ENCODE measurements at places on chromosomes 4 and X.
A peak's percentile ranks its signal among the peaks of the same experiment; 100 is the strongest.

DNA sequence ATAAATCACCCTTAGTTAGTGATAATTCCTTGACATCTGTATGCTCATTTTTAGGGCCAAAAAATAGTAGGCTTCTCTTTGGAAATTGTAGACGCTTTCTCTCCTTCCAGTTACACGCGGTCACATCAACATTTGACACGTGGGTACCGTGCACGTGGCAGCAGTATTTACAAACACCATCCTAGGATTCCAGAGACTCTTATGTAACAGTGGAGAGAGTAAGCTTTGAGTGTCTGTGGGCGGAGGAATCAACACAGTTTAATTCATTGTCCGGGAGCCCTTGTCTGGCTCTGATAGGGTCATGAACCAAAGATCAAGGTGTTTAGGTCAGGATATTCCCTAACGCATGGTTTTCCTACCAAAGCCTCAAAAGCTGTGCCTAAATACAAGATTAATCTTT, 12.2 kb downstream of the TET2 start:
- DNase-seq: no peak

DNA sequence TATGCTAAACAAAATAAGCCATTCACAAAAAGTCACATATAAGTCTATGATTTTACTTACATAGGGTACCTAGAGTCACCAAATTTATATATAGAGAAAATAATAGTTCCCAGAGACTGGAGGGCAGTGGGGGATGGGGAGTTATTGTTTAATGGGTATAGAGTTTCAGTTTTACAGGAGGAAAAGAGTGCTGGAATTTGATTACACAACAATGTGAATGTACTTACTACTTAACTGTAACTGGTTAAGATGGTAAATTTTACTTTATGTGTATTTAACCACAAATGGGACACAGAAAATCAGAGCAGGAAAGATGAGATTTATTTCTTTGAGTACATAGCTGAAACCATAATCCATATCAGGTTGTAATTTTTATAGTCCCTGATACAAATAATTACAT, 144.4 kb downstream of the TMA16 start:
- no peak for DNase-seq

DNA sequence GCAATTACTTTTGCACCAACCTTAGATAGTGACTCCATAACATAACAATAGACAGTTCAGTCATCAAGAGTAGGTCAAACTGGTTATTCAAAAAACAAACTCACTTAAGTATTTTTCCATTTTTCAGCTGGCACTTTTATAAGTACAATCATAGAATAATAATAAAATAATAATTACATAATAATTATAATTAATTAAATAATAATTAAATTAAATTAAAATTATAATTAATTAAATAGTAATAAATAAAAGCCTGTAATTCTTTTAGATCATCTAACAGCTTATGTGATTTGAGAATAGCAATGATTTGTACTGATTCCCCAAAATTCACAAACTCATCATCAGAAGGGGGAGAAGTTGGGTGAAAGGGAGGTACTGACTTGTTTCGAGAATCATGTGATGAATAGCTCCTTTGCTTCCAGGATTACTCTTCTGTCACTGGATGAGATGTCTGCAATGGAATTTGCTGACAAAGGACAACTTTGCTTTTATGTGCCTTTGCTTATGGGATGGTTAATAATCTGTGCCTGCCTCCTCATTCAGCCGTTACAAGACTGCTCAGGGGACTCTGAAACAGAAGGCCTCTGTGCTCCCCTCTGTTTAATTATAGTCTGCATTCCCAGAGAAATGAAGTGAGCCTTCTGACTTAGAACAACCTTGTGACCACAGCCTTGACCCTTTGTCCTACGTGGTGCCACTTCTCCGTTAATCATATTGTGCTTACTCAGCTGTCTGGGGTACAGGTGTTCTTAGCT, 104.8 kb upstream of the ENPEP start:
- no peak for DNase-seq

GRCh38 chrX:72046447-72046846, 85.3 kb downstream of the RTL5 start:
- DNase-seq: no peak

DNA sequence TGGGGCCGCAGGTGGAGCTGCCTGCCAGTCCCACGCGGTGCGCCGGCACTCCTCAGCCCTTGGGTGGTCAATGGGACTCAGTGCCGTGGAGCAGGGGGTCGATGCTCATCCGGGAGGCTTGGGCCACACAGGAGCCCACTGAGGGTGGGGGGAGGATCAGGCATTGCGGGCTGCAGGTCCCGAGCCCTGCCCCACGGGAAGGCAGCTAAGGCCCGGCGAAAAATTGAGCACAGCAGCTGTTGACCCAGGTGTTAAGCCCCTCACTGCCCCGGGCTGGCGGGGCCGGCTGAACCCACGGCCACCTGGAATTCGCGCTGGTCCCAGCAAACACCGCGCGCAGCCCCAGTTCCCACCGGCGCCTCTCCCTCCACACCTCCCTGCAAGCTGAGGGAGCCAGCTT, 26.1 kb downstream of the VCX2 start:
- DNase-seq: no peak

DNA sequence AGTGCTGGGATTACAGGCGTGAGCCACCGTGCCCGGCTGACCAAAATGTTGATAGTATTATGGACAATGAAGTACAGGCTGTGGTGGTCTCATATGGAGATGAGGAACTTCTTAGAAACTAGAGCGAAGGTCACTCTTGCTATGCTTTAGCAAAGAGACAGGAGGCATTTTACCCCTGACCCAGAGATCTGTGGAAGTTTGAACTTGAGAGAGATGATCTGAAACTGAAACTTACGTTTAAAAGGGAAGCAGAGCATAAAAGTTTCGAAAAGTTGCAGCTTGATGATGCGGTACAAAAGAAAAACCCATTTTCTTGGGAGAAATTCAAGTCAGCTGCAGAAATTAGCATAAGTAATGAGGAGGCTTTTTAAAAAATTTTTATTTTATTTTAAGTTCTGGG, 8.5 kb upstream of the CTAG2 start:
- DNase-seq: no peak

- no peak for DNase-seq
Observed at GRCh38 chr4:68385267-68385666, 35.4 kb upstream of the YTHDC1 start.

- no peak for DNase-seq
Observed at GRCh38 chr4:14924812-14925344, 77.4 kb upstream of the CPEB2 start.

DNA sequence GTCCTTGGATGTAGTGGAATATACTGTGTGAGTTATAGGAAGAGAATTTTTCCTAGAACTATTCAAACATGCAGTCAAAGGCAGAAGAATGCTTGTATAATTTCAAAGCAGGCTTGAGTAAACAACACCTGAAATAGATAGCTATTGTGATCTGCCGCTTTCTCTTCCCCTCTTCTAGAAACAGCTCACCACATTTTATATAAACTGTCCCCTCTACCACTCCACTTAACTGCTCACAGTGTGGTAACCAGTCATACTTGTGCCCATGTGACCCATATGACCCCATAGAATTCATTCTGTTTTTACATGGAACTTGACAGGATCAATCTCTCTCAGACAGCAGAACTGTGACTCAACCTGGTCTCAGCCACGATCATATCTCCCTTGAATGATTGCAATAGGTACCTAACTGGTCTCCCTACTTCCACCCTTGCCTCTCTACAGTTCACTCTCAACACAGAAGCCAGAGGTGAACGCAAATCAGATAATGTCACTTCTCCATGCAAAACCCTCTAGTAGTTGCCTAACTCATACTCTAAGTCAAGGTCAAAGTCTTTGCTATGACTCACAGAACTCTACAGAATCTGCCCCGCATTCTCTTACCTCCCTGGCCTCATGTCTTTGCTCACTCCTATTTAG, 85.6 kb upstream of the EFHC2 start:
- DNase-seq: no peak

DNA sequence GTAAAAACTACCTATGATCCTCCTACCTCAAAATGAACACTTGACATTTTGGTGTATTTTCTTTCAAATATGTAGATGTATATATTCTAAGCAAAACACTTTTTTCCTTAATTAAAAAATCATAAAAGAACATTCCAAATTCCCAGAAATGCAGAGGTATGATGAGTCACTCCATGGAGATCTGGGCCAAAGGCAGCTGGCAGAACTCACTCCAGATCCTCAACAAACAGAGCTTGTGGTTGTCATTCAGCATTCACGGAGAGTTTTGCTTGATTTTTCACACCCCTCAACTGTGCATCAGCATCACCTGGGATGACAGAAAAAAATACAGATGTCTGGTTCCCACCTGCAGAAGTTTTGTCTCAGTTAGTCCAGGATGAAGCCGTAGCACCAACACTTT, 144.6 kb downstream of the KIT start:
- no peak for DNase-seq

DNA sequence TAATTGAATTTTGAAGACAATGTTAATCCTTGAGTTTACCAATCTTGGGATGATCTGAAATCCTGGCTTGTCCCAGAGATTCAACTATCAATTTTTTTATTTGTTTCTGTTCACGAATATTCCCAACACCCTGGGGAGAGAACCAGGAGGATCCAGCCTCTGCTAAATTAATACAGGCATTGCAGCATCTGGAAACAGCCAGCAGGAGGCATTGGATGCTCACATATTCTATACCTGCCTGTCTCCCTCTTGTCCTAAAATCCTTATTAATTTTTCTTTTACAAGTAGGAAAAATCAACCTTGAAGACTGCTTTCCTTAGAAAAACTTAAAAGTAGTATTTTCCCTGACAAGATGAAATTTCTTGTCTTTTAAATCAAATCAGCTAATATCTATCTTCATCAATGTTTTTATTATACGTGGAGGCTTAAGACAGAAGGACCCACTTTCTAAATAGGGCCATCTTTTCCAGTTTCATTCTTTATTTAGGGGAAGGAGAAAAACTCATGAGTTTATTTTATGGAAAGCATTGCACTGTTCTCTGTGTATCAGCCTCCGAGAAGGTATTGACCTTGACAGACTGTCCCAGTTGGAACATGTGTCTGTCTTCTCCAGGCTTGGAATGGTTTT, 102.4 kb downstream of the CLNK start:
- no peak for DNase-seq

DNA sequence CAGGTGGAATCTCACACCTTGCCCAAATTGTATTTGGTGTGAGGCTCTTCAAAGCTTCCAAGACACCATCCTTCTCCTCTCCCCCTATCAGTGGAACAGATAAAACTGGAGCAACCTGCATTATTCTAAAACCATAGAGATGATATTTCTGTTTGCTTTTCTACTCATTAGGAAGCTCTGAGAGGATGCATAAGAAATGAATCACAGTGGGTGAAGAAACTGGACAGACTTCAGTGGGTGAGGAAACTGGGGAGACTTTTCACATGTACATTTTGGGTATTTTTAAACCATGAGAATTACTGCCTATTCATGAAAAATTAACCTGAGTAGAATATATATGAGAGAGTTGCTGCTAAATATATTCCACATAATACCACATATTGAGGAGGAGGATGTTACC, 16.4 kb downstream of the HAND2 start:
- DNase-seq: no peak

- peak; percentile 66 for DNase-seq
Observed at GRCh38 chrX:131792356-131792749, 230.7 kb upstream of the STK26 start.

GRCh38 chr4:31045151-31045550, 325.0 kb downstream of the PCDH7 start:
- DNase-seq: no peak

DNA sequence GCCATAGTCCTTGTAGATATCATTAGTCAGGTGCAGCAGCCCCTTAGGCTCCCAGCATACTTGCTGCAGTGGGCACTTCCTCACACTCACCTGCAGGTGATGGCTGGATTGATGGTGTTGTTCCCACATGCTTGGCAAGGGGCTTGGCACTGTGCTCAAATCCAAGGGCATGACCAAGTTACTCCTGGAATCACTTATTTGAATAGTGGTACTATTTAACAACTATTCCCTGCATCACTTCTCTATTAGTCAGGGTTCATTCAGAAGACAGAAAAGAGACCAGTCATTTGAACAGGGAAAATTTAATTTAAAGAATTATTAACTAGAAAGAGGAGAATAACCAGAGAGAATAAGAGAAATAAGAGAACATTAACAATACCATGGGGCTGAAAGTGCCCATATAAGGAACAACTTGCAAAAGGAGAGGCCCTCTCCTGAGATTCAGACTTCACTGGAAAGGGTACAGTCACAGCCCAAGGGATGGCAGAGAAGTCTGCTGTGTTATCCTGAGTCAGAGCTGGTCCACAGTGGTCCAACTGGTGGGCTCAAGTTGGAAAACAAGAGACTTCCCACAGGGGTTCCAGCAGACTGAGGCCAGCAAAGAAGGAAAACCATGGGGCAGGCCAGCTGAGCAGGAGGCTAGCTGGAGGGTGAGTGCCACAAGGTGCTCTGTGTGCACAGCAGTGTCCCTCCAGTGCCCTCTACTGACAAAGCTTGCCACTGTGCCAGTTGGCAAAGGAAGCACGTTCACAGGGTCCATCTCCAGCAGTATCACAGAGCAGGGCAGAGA, 9.8 kb downstream of the SPP1 start:
- peak; percentile 18 for DNase-seq

- no peak for DNase-seq
Observed at GRCh38 chr4:11286533-11286932, 142.2 kb downstream of the HS3ST1 start.

- no peak for DNase-seq
Observed at GRCh38 chr4:82519072-82519471, 42.7 kb downstream of the TMEM150C start.

DNA sequence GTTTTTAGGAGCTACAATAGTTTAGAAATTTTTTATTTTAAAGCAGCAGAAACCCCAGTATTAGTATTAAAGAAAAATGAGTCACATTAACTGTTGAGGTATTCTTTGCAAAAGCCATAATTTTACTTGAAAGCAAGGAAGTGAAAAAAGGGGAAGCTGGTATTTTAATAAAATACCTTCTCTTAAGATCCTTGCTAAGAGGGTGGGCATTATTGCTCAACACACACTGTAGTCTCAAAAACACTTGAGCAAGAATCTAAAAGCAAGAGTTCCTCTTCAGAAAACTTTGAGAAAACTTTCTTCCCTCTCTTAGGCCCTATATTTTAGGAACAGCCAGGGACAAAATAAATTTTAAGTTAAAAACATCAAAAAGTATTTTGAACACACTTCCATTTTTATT, 259.4 kb upstream of the DIAPH2 start:
- no peak for DNase-seq

GRCh38 chrX:133005616-133006015, 47.2 kb upstream of the HS6ST2 start:
- no peak for DNase-seq

DNA sequence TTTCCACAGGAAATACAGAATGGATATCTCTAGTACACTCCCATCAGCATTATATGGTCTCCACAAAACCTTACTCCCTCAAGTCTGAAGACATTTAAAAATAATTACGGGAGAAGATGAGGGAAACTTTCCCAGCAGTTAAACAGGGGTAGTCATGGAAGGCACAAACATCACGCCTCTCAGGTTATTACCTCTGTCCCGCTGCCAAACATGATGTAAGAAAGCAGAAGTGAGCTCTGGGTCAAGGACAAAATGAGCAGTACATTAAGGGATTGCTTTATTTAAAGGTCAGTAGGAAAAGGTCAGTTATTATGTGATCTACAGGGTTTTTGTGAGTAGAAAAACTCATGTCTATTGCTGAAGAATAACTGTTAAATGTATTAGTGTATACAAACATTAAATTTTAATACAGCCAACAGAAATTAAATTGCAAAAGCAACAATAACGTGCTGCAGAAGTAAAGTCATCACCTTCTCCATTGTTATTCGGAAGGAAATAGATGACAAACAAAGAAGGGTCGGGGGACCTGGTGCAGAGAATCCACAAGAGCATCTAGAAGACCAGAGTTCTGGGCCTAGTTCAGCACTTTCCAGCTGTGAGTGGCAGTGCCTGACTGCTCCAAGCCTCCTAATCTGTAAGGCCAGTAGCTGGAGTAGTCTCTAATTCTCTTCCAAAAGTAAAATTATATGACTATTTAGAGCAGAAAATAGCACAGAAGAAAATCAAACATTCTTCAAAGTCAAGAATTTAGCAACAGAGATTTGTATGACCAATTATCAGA, 171.2 kb downstream of the PPP3CA start:
- DNase-seq: no peak

Data from T-cell (primary cell).